Natural killer cell (primary cell): ENCODE measurements at places on chromosomes 7 and 10. TPM values are rescaled to one million over a fixed set of nuclear protein-coding genes. Genes with fewer than 3 reads are reported as not detected.

Gene SHH
- total RNA-seq: not detected

Gene SUV39H2
- total RNA-seq: 5.4 TPM

Gene STEAP1B
- not detected for total RNA-seq

Gene RBM17
- 120 TPM for total RNA-seq

Gene UNC5B
- total RNA-seq: 0.09 TPM

DNA sequence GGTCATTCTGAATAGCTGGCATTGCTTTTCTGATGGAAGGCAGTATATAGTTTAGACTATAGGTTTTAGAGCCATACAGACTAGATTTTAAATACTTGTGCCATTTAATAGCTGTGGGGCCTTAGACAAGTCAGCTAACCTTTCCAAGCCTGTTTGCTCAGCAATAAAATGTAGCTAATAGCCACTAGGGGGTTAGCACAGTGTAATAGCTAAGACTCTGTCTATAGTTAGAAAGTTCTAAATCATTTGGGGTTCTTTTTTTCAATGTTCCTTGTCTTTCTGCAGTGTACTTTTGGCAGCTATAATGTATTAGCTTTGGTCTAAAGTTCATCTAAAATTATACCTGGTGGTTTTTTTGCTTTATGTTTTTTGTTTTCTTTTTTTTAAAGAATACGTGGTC is 7.5 kb upstream of the KIFBP start:
- no peaks in the 10 kb centered on the region for H3K27me3 ChIP-seq
- no peak for DNase-seq
- H3K4me1 ChIP-seq: no peaks in the 10 kb centered on the region
- no peak overlapping the region for H3K27ac ChIP-seq

DNA sequence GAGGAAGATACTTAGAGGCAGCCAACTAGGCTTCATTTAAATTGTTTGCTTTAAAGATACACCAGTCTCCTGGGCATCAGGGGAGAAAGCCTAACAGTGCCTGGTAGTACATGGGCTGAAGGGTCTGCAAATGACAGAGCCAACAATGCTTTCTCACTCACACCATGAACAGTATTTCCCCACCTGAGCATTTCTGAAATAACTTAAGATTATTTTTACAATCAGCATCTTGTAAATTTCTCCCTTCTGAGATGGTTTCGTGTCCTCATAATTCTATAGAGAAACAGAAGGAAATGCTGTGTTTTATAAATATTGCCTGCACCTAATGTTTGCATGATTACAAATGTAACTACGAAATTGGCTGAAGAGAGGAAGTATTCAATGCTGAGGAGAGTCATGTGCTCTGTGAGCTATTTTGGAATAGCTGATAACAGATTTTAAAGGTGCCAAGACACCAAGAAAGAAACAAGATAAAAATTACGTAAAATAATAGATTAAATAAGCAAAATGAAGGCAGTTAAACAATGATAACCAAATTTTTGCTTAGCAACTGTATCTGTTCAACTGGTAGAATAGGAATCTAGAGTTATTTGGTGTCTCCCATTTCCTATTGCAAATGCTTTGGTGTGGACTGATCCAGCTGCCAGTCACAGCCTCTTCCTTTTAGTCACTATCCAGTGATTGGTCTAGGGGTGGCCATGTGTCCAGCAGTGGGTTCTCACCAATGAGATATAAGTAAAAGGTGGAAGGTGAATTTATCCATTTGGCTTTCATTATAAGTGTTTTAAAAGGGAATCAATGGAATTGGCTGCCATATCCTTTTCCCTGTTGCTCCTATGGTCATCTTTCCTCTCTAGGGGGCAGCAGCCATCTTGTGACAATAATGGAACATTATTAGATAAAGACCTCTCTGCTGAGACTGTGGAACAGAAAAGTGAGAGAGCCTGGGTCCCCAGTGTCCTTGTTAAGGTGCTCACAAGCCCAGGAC is 167.9 kb upstream of the SLC26A5 start:
- H3K27me3 ChIP-seq: no peaks in the 10 kb centered on the region
- no peak overlapping the region for H3K27ac ChIP-seq
- H3K4me1 ChIP-seq: no peaks in the 10 kb centered on the region
- DNase-seq: no peak
- no peak overlapping the region for H3K4me3 ChIP-seq
- no peaks in the 10 kb centered on the region for H3K36me3 ChIP-seq

- no peak overlapping the region for H3K4me3 ChIP-seq
- no peak overlapping the region for H3K27ac ChIP-seq
- no peaks in the 10 kb centered on the region for H3K4me1 ChIP-seq
- no peaks in the 10 kb centered on the region for H3K27me3 ChIP-seq
Observed at GRCh38 chr7:14321947-14322346, 332.5 kb upstream of the ETV1 start.

- no peaks in the 10 kb centered on the region for H3K36me3 ChIP-seq
- no peak overlapping the region for H3K27ac ChIP-seq
- no peak for DNase-seq
Observed at GRCh38 chr10:85187047-85187446, 858.7 kb downstream of the CCSER2 start.

DNA sequence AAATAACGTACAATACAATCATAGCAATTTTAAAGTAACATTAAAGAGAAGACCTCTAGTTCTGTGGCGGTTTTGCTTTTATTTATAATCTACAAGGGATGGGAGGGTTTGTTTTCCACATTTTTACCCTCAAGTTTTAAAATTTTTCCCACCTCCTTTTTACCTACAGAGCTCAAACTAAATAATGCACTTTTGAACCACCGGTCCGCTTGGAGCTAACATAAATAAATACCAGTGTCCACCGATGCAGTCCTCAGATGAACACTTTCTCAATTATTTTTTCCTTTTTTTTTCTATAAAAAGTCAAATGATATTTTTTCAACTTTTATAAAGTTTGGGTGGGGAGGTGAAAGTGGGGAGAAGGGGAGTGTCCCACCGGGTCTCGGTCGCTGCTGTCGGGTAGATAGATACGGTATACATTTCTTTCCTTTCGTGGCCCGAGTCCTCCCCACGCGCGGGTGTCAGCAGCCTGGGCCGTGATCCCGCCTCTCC is 3.3 kb downstream of the ZNF503 start:
- H3K36me3 ChIP-seq: no peaks in the 10 kb centered on the region
- H3K4me1 ChIP-seq: peaks cover 47% of the 10 kb centered on the region
- DNase-seq: no peak
- H3K4me3 ChIP-seq: no peak overlapping the region
- peaks cover 46% of the 10 kb centered on the region for H3K27me3 ChIP-seq

GRCh38 chr7:128922496-128923410 is 12.2 kb upstream of the KCP start:
- no peaks in the 10 kb centered on the region for H3K4me1 ChIP-seq
- no peaks in the 10 kb centered on the region for H3K36me3 ChIP-seq
- H3K27ac ChIP-seq: no peak overlapping the region
- DNase-seq: no peak

GRCh38 chr10:119860866-119861607 is 11.6 kb downstream of the MCMBP start:
- H3K27ac ChIP-seq: no peak overlapping the region
- no peak for DNase-seq
- H3K4me1 ChIP-seq: no peaks in the 10 kb centered on the region
- no peaks in the 10 kb centered on the region for H3K27me3 ChIP-seq
- H3K4me3 ChIP-seq: no peak overlapping the region

GRCh38 chr10:79923145-79923544 is 25.8 kb downstream of the SFTPD start:
- H3K4me1 ChIP-seq: no peaks in the 10 kb centered on the region
- H3K36me3 ChIP-seq: no peaks in the 10 kb centered on the region
- H3K27ac ChIP-seq: no peak overlapping the region

DNA sequence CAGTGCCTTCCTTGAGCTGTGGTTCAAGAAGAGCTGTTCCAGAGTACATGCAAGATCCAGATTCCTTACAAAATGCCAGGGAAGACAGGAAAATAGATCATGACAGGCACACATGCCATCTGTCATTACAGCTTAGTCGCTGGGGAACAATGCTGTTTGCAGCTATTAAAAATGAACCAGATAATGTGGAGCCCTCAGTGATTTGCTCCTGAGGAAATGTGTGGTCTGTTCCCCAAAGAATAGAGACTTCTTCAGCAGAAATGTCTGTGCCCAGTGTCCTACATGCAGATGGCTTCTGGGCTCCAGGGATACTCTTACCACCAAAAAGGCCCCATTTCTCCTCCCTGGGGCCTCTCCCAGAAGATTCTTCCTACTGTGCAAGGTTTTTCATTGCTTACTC is 627.9 kb downstream of the SORCS3 start:
- no peak for DNase-seq
- no peak overlapping the region for H3K27ac ChIP-seq
- H3K27me3 ChIP-seq: no peaks in the 10 kb centered on the region
- H3K4me3 ChIP-seq: no peak overlapping the region
- no peaks in the 10 kb centered on the region for H3K4me1 ChIP-seq

- DNase-seq: no peak
- H3K36me3 ChIP-seq: no peaks in the 10 kb centered on the region
- H3K4me1 ChIP-seq: no peaks in the 10 kb centered on the region
- no peak overlapping the region for H3K27ac ChIP-seq
- H3K4me3 ChIP-seq: no peak overlapping the region
- no peaks in the 10 kb centered on the region for H3K27me3 ChIP-seq
Observed at GRCh38 chr7:117308891-117309290, 14.0 kb downstream of the WNT2 start.

DNA sequence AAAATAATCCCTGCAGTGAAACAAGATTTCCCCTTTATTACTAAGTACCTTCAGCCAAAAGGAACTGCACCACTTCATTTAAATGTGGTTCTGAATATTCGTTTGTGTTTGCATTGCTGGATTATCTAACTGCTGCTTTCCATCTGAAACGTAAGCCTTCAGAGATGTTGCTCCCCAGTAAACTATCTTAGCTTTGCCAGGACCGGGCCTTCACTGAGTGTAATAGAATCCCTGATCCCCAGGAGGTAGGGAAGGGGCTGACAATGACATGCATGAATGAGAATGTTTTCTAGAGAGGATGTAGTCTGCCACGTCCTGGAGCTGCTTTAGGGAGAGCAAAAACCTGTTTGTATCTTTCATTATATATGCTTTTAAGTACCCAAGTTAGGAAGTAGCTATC is 19.5 kb upstream of the INSYN2A start:
- no peak overlapping the region for H3K27ac ChIP-seq
- no peak for DNase-seq
- no peaks in the 10 kb centered on the region for H3K36me3 ChIP-seq
- H3K4me1 ChIP-seq: no peaks in the 10 kb centered on the region
- H3K4me3 ChIP-seq: no peak overlapping the region

DNA sequence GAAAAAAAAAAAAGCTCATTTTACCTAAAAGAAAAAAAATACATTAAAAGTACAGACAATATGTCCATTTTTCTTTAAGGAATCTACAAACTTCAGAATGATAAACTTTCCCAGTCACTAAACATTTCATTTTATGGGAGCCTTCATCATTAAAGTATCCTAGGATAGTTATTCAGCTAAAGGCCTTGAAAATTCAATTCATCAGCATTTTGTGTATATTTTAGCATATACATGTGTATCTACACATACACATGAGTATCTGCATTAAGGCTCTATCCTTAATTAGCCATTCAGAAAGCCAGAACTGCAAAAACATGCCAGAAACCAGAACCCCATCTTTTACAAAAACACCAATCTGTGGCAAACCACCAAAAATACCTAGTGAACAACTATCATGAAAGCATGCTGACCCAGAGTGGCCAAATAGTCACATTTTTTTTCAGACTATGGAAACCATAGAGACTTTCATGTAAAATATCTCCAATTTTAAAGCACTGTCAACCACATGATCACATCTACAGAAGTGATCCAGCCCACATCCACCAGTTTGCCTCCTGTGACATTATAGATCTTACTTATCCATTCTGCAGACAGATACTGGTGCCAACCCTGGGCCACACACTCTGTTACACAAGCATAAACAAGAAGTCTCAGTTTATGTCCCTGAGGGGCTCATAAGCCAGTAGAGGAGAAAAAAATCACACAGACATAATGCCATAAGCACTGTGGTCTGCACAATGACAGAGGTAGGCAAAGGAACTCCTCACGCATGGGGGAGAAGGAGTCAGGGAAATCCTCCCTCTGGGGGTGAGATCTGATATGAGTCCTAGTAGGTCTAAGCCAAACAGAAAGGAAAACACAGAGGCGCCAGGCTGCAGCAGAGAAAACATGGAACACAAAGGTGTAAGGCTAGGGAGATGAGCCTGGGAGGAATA is 79.2 kb downstream of the SRPK2 start:
- no peak overlapping the region for H3K4me3 ChIP-seq
- no peaks in the 10 kb centered on the region for H3K27me3 ChIP-seq
- DNase-seq: no peak
- H3K4me1 ChIP-seq: peaks cover 16% of the 10 kb centered on the region
- H3K27ac ChIP-seq: no peak overlapping the region

DNA sequence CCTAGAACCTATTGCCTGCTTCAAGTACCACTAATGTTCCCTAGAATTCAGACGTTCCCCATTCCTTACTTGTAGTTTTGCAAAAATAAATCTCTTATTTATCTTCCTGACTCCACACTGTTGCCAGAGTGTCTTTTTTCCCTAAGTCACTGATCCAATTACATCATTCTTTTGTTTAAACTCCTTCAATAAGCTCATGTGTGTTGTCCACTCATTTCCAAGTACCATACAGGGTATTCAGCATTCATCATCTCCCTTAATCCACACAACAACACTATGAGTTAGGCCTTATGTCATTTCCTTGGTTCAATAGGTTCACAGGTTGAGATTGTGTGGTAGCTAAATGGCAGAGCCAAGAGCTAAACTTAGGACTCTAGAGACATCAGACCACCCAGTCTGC is 119.9 kb upstream of the RHOBTB1 start:
- DNase-seq: no peak

DNA sequence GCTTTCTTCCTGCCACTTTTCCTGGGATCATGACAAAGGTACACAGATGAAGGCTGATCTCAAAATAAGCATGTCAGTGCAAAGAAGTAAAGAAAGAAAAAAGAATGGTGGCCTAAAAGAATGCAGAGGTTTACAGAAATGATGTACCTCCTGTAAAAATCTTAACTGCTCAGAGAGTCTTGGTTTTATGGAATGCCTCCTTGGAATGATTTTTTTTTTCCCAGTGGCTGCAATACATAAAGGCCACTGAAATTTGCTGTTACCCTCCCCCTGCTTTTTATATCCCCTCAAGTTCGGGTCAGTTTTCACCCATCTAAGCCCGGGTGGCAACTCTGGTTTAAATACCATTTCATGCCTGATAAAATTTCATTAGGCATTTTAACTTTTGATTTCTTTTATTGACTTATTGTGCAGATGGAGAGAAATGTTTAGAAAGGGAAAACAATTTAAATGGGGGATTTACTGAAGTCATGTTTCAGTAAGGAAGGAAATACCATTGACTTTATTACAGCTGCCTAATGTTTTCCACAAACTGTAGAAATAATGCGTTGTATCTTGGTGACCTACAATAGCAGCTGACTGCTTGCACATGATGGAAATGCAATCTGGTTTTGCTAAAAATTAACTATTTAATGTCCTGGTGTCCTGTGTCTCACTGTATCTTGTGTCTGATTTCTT is 102.5 kb downstream of the SAMD9 start:
- H3K4me1 ChIP-seq: no peaks in the 10 kb centered on the region
- H3K27ac ChIP-seq: no peak overlapping the region
- no peaks in the 10 kb centered on the region for H3K27me3 ChIP-seq
- no peak overlapping the region for H3K4me3 ChIP-seq
- no peaks in the 10 kb centered on the region for H3K36me3 ChIP-seq

- H3K4me3 ChIP-seq: no peak overlapping the region
- H3K27ac ChIP-seq: no peak overlapping the region
- DNase-seq: no peak
Observed at GRCh38 chr10:35006836-35007235, 83.3 kb downstream of the CUL2 start.
